ENCODE measurements at places on chromosomes 12 and 14. TPM values are rescaled to one million over a fixed set of nuclear protein-coding genes. Genes with fewer than 3 reads are reported as not detected.

Gene SLC2A3
- total RNA-seq, result 20.6 TPM

Gene AMN
- total RNA-seq, result not detected

Gene FGF6
- total RNA-seq, result not detected

Gene LGR5
- total RNA-seq, result not detected

Gene SALL2
- total RNA-seq, result 0.48 TPM

DNA sequence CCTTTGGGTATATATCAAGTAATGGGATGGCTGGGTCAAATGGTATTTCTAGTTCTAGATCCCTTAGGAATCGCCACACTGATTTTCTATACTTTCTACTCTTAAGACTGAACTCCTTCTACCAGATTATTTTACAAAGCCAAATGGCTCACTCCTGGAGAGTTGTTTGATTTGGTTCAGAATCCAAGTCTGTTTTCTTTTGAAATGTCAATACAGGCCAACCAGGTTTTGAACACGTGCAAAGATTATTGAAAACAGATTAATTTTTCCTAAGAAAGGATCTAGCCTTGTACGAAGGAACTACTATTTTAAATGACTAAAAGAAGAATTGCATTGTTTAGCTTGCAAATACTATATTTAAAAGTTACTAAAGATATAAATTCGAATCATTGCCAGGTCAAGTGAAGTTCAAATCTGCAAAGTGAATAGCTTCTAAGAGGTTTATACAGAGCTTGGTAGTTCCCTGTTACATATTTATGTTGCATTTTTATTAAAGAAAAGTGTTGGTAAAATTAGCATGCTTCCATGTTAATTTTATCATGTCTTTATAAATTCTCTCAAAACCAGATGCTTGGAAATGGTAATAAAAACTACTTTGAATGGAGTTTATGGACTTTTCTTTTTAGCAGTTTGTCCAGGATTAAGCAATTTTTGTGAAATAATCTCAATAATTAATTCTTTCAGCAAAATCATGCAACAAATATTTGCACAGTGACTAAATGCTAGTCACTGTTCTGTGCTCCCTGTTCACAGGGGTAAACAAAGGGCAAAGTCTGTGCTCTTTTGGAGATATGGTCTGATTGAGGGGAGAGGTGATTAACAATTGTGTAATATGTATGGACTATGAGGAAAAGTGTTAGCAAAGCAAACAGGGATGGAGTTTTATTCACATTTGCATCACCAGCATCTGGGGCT, 38.9 kb downstream of the GPR65 start:
- no peak for DNase-seq

- DNase-seq, result peak; percentile 13
Measured at GRCh38 chr14:89673512-89674225, 256.6 kb upstream of the FOXN3 start.

DNA sequence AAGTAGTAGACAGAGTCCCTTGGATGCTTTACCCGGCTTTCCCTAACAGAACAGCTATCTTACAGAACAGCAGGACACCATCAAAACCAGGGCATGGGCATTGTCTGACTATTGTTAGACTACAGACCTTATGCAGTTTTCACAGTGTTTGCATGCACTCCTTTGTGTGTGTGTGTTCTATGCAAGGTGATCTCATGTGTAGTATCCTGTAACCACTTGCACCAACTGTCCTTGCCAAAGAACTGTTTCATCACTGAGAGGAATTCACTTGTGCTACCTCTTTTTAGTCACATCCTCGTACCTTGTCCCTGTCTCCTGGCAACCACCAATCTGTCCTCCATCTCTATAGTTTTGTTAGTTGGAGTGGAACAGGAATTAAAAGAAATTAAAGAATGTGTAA, 183.6 kb upstream of the PZP start:
- DNase-seq, result no peak

- no peak for DNase-seq
Measured at GRCh38 chr12:75239987-75240386, 30.3 kb upstream of the KCNC2 start.

GRCh38 chr14:67428501-67429031, 16.6 kb upstream of the PLEK2 start:
- peak; percentile 37 for DNase-seq

DNA sequence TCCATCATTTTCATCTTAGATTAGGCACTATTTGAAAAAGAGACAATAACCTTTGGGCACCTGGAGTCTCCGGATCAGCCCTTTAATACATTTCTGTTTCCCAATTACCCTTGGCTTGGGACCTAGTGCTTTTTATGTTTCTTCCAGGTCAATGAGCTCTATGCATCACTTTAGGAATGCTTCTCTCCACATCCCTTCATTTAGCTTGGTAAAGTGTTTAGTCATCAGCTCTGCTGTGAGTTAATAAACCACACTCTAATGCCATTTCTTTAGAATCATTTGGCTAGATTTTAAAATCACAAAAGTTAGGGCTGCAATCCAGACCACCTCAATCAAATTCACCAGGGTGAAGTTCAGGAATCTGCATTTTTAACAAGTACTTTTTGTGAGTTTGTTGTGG, 41.7 kb downstream of the RASSF9 start:
- DNase-seq, result no peak
